SK-N-SH (cell line): ENCODE measurements at places on chromosomes 11 and 22.

DNA sequence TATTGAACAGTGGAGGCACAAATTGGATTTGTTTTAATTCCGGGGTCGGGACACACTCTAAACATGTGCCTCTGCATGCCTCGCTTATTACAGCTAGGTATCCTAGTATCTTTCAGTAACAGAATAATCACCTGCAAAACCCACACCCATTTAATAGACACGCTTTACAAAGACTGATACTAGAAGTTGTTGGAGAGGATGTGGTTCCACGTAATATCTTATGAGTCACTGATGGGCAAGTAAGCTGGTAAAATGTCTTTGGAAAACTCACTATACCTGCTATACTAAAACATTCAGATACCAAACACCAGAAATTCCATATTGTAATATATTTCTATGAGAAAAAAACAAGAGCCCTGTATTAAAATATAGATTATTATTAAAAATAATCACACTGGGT, 84.0 kb downstream of the GGTLC2 start:
- no peak for DNase-seq

DNA sequence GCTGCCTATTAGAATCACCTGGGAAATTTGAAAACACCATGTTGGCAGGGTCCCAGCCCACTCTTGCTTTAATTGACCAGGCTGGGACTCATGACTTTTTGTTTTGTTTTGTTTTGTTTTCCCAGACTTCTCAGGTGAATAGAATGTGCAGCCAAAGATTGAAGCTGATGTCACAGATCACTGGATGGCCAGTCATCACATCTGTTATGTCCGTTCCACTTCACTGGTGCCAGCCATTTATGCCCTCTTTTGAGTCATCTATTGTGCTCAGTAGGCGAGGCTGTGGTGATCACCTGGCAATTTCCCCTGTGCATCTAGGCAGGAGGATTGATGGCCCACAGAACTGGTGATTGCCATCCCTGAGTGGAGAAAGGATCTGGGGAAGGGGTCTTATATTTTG, 297.3 kb downstream of the INSC start:
- no peak for DNase-seq

GRCh38 chr11:64138398-64138797, 27.5 kb downstream of the MACROD1 start:
- DNase-seq = no peak

- no peak for DNase-seq
These were observed 2.1 kb downstream of the FEZ1 start for GRCh38 chr11:125494031-125494360.

- DNase-seq = no peak
These were observed 8.0 kb downstream of the PHLDA2 start for GRCh38 chr11:2921261-2921660.
